Suppressor macrophage (primary cell): ENCODE measurements at places on chromosomes 4 and X.
A peak's percentile ranks its signal among the peaks of the same experiment; 100 is the strongest.

DNA sequence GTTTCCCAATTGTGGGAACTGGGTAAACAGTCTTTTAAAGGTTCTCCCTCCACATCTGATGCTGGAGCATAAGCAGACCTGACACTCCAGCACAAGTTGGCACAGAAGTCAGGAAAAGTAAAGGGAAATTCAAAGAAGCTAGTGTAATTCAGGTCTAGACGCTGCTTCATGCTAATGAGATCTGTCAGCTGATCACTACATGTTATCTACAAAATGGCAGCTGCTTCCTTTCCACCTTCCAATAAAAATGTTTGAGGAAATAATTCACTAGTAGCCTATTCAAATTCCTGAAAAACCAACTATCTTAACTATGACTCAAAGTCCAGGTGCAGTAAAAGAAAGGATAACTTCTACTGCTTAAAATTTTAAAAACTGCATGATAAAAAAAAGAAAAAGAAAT, 29.3 kb downstream of the DCAF8L2 start:
- DNase-seq, result no peak

DNA sequence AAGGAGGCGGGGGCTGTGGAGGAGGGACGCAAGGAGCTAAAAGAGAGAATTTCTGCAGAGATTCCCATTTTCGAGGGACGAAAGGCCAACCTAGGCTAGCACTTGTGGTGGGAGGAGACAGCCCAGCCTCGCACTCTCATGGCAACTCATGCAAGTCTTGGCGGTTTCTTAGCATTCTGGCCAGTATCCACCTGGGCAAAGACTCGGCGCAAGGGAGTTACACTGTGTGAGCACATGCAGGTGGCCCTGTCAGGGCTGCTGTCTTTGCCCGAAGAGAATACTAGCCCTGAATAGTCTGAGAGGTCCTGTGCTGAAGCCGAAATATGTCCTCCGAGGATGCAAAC, 15.5 kb downstream of the MCF2 start:
- no peak for DNase-seq

GRCh38 chr4:182492423-182492822, 249.2 kb downstream of the TENM3 start:
- no peak for DNase-seq

DNA sequence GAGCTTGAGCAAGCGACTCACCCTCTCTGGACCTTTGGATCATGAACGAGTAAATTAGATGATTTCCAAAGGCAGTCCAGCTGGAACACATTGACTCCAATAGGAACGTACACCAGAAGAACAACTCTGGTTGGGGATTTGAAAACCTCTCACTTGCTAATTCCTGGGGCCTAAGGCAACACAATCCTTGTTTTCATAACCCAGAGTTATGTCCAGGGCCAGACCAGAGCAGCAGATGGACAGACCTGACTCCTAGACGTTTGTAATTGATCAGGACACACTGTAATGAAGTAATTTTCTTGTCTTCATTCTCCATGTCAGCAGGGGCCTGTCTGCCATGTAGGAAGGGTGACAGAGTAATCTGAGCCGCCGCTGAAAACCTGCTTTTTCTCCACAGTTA, 283.9 kb downstream of the IDS start:
- DNase-seq, result no peak

DNA sequence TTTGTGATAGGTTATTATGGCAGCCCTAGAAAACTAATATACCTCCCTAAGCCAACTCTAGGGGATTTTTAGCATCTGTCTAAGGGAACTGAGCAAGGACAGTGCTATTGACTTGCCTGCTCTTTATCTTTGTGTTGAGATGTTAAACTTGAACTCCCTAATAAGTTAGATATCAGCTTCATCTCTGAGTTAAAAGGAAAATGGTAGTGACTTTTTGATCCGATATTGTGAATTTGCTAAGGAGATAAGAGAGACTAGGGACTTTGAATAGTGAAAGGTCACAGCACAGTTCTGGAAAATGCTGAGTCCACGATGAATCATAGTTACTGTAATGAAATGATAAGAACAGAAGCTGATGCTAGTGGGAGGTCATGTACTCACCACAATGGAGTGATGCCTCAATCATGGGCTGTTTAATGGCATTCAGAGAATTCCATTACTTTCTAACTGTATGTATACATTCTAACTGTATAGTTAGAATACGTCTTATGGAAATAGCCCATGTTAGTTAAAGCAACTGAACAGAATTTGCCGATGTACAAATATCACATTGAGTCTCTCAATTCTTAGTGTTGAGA, 147.2 kb downstream of the GLRA3 start:
- DNase-seq, result no peak

DNA sequence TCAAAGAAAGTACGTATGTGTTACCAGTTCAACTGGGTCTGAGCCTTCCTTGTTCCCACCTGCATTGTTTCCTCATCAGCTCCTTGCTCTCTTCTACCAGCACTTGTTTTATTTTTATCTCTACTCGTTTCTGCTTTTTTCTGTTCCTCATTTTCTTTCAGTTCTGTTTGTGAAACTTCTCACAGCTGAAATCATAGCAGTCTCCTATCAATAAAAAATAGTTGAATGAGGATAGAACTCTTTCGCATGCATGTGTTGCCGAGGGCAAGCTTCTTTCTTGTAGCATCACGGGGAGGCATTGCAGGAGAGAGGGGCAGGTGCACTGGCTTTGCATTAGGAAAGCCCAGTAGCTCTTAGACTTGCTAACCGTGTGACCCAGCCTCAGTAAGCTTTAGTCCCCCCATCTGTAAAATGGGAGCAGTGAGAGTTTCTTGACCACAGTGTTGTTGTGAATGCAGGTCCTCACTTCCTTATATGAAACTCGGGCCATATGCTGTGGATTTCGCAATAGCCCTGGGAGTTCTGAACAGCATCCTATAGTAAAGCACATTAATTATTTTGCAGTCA, 24.7 kb downstream of the OFD1 start:
- peak; percentile 57 for DNase-seq

- no peak for DNase-seq
These were observed 608.0 kb downstream of the TLL1 start for GRCh38 chr4:166481055-166481454.

DNA sequence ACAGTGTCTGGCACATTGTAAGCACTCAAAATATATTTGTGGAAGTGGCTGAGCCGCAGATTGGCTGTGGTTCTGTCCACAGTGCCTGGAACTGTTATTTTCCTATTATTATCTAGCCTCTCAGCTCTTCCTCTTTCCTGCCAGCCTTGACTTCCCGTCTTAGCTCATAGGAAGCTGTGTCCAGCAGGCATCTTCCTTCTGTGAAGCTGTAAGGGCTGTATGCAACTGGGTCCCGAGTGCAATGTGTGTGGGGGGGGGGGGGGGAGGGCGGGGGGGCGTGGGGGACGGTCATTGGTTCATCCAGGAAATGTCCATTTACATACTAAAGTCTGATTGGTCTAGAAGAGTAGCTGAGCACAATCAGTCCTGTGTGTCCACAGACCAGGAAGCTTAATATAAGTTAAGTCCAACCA, 210.7 kb downstream of the PDGFRA start:
- DNase-seq, result peak; percentile 85

GRCh38 chr4:189974056-189974455, 33.4 kb downstream of the FRG1 start:
- DNase-seq, result peak; percentile 16

GRCh38 chr4:147096667-147097604, 151.3 kb upstream of the TTC29 start:
- peak; percentile 80 for DNase-seq

- peak; percentile 60 for DNase-seq
These were observed 303.1 kb downstream of the ARHGAP24 start for GRCh38 chr4:85777908-85778631.

GRCh38 chrX:55490974-55491373, 1.3 kb upstream of the USP51 start:
- no peak for DNase-seq

DNA sequence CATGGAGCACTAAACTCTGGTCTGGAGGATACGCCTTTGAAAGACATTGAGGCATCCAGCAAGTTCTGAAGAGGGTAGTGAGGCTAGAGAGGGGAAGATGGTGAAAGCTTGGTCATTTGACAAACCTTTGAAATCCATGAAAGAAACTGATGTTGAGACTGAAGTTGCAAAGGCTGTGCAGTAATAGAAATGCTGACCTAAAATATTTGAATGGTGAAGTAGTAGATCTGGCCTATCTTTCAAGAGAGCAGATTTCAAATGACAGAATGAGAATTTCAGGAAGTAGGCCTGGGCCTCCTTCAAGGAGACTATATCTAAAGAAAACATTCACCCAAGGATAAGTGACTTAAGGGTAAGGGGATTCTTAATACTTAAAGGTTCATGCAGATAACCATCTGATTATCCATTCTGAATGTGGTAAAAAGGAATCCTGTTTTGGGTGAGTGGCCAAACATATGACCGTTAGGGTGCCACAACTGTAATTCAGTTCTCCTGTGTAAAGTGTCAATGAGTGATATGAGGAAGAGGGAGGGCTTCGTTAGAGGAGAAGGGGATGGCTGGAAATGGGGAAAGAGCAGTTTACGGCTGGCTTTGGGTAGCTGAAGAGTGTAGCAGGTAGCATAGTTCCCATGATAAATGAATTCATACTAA, 62.2 kb downstream of the AMELX start:
- DNase-seq, result no peak

DNA sequence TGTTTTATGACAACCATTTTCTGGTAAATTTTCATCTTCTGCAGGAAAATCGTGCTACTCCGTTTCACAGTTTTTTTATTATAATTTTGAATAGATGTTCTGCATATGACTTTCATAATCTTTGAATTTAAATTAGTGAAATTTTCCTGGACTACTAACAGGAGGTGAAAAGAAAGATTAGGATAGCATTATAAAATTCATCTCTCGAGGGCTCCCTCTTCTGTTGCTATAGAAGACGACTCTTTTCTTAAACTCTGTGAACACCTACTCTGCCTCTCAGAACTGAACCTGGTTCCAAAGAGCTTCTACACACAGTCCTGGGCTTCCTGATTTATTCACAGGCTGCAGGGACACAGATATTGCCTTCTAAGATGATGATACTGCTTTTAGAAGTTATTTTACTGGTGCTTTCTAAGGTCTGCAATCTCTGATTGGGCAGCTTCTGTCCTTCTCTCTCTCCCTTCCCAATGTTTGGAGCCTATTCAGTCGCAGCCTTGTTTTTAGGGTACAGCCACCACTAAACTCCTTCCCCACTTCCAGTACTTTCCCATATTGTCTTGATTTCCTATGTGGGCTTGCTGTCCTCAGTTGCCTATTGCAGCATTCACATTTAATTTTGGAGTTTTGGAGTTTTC, 10.1 kb upstream of the SAP30 start:
- peak; percentile 20 for DNase-seq

DNA sequence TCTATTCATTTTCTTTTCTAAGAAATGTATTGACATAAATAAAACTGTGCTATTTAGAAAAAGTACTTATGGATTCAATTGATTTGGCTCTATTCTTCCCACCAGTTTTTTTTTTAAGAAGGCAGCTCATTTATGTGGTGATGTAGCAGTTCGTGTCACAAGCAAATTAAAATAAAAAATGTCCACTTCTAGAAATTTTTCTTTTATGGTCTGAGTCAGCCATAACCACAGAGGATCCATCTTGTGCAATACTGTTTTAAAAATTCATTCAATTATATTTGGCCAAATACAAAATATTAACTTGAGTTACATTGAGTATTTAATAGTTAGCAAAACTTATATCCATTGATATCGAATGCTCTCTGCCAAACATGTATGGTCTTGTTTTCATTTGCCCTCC, 207.9 kb upstream of the FAT1 start:
- no peak for DNase-seq

DNA sequence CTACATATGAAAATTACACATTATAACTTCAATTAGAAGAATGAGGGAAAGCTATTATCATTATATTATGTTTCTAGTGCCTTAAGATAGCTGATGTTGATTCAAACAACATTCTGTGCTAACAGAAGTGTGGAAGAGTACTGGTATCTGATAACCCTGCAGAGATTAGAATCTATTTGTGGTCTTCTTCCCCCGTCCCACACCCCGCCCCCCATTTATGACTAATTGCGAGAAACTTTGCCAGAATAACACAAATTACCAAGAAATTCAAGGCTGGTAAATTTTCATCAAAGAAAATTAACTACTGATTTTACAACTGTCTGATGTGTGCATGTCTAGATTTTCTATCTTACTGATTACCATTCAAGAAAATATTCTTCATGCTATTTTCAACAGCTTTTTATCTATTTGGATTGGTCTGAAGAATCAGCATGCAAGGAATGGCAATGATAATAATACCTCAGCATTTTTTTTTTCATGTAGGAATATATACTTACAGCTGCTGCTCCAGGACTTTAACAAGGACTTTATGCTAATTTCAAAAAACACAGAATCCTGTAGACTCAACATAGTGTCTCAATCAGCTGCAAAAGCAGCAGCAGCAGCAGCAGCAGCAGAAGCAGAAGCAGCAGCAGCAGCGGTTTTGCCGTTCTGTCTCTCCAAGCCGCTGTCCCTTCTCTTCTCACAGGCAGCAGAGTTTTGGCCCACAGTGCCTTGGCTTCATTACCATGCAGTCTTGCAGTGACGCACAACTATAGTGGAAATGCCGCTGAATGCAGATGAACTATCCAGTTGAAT, 126.7 kb downstream of the FRYL start:
- no peak for DNase-seq

DNA sequence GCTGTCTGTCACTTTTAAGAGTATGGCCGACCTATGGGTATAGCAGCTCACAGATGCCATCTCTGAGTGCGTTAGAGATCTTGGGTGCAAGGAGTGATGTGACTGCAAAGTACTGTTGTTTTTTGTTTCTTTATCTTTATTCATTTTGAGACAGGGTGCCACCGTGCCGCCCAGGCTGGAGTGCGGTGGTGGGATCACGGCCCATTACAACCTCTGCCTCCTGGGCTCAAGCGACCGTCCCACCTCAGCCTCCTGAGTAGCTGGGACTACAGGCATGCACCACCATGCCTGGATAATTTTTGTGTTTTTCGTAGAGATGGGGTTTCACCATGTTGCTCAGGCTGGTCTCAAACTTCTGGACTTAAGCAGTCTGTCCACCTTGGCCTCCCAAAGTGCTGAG, 71.4 kb downstream of the CCKAR start:
- no peak for DNase-seq

DNA sequence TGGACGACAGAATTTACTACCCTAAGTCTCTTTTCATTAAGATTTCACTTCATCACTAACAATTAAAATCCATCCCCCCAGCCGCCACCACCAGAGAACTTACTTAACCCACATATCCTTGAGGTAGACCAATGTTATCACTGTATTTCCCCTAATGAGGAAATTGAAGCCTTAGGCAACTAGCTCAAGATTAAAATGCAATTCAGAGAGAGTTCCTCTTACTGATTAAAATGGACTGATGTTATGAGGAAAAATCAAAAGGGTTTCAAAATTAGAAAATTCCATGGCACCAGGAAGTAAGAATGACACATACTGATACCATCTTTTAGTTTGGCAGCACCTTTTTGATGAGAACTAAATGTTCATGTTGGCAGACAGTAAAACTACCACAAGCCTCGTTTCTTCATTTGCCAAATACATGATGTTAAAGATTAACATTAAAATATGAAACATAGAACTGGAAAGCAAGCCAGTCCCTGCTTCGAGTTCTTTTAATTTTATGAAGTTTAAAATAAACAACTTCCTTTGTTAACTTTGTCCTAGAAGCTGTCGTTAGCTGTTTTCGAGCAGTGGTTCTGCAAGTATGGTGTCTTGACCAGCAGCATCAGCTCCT, 69.3 kb upstream of the CCDC160 start:
- DNase-seq, result no peak

- DNase-seq, result no peak
These were observed 88.5 kb upstream of the TSPAN5 start for GRCh38 chr4:98746936-98747335.
